Astrocyte of the spinal cord (primary cell): ENCODE measurements at places on chromosomes 11 and 22.
A peak's percentile ranks its signal among the peaks of the same experiment; 100 is the strongest.

- DNase-seq: no peak
Measured at GRCh38 chr22:48677621-48678020, 1150.1 kb downstream of the BRD1 start.

GRCh38 chr11:110410651-110411050, 19.1 kb upstream of the FDX1 start:
- DNase-seq: no peak

DNA sequence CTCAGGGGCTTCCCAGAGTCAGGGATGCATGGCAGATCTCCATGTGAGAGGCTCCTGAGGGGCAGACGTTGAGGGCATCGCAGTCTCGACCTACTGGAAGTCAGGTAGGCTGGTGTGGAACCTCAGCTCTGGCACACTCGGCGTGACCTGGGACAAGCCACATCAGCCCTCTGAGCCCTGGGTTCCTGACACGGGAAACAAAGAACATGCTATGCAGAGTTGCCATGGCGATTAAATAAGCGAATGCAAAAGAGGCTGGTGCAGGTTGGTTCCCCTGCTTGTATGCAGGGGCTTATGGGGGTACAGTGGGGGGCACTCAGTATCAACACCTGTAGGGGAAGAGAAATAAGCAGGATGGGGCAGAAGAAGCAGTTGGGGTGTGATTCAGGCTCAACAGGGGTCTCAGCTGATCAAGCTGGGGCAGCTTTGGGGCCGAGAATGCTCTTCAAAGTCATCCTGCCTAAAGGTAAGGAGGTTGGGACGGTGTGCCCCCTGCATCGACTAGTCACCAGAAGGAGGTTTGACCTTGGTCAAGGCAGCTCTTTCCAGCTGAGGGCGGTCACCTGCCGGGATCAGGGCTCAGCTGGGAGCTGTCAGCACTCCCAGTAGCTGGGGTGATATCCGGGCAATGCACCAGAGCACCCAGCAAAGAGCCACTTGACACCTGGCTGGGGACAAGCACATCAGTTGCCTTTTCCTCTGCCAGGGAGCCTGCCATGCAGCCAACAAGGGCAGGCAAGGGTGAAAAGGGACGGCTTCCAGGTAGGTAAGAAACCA, 442.7 kb downstream of the MIAT start:
- DNase-seq: no peak

- DNase-seq: no peak
Measured at GRCh38 chr11:112016765-112017376, 8.3 kb upstream of the DLAT start.

DNA sequence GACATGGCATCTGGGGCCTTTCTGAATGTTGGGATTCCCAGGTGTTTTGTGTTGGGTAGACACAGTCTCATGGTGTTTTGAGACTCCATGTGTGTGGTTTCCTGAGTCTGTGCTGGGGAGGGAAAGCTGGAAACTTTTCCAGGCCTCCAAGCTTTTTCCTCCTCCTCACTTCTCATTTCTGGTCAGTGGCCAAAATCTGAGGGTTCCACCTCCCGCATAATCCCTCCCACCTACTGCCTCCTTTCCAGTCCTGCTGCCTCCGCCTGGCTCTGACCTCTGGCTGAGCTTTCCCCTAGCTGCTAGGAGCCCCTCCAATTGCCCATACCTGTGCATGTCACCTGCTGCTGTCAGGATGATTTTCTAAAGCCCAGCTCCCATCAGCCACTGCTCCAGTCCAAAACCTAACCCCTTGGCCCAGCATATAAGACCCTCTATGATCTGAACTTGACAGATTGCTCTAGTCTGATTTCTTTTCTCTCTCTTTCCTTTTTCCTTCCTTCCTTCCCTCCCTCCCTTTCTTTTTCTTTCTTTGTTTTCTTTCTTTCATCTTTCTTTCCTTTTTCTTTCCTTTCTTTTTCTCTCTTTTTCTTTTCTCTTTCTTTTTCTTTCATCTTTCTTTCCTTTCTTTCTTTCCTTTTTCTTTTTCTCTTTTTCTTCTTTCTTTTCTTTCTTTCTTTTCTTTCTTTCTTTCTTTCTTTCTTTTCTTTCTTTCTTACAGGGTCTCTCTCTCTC, 51.4 kb upstream of the NECTIN1 start:
- no peak for DNase-seq

DNA sequence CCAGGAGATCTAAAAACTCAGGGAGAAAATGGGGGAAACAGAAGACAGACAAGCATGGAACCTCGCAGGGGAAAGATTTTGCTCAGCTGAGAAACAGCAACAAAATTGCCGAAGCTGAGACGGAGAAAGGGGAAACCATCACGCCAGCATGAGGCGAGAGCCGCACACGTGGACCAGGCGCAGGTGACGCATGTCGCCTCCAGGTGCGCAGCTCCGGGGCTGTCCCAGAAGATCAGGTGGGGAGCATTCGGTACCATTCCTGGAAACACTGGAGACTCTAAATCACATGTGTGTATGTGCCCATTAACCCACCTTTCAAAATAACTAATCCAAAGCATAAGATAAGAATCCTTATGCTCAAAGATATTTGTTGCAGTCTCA, 121.7 kb downstream of the BRD1 start:
- no peak for DNase-seq

- no peak for DNase-seq
Measured at GRCh38 chr11:35748644-35749043, 86.1 kb downstream of the TRIM44 start.

DNA sequence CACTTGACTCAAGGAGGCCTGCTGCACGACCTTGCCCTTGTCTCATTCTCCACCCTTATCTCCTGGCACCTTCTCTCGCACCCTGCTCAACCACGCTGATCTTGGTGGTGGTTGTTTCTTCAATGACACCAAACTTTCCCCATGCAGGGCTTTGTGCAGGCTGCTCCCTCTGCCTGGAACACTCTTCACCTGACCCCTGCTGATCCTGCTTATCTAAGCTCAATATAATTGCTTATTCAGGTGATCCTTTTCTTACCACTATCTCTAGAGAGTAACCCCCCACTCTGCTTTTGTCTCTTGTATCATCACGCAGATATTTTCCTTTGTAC, 604.4 kb downstream of the BUD13 start:
- no peak for DNase-seq

DNA sequence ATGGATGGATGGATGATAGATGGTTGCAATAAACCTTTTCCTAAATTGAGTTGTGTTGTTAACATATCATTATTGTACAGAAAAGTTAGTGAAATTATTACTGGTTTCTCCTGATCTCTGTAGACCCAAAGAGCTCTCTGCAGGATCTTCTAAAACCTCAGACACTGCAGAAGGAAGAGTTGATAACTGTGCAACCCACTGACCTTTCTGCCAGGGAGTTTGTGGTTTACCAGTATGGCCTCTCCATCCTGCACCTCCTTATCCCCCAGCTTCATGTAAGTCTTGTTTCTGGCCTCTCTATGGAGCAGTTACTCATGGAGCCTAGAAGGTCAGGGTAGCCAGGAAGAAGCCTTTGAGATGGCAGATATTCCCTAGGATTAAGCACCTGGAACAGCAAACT, 45.6 kb downstream of the BTG4 start:
- DNase-seq: no peak

GRCh38 chr11:41222236-41222635, 237.2 kb downstream of the LRRC4C start:
- no peak for DNase-seq

DNA sequence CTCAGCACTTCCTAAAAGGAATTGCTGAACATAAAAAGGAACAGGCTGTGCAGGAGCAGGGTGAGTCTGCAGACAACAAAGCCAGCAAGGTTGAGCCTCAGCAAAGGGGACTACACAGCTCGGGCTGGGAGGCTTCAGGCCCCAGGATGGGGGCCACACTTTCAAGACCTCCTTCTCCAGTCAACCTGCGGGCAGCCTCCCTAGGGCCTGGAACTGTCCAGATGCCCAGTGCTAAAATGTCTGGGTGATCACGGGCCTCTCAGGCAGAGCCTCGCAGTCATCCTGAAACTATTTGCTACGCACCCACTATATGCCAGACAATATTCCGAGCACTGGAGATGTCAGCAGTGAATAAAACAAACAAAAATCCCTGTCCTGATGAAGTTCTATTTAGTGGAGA, 3.9 kb upstream of the NEFH start:
- no peak for DNase-seq

- peak; percentile 96 for DNase-seq
Measured at GRCh38 chr11:34192481-34193401, 87.3 kb downstream of the NAT10 start.

DNA sequence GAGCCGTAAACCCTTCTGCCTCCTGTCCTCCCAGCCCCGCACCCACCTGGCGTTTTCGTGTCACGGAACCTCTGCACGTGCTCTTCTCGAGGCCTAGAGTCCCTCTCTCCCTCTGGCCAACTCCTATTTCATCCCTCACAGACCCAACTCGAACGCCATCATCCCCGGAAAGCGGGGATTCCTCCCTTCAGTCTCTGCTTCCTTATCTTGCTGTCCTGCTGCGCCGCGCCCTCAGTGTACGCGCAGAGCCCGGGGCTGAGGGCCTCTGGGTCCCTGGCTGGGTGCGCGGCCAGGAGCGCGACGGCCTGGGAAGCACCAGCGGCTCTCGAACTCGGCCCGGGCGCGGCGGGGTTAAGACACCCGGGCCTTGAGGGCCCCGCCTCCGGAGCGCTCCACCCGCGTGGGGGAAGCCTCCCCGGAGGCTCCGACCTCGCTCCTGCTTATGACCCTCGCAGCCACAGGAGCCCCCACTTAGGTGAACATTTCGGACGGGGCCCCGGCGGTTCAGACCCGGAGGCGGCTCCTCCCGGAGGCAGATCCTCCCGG, 398 bp upstream of the ATG16L2 start:
- no peak for DNase-seq

DNA sequence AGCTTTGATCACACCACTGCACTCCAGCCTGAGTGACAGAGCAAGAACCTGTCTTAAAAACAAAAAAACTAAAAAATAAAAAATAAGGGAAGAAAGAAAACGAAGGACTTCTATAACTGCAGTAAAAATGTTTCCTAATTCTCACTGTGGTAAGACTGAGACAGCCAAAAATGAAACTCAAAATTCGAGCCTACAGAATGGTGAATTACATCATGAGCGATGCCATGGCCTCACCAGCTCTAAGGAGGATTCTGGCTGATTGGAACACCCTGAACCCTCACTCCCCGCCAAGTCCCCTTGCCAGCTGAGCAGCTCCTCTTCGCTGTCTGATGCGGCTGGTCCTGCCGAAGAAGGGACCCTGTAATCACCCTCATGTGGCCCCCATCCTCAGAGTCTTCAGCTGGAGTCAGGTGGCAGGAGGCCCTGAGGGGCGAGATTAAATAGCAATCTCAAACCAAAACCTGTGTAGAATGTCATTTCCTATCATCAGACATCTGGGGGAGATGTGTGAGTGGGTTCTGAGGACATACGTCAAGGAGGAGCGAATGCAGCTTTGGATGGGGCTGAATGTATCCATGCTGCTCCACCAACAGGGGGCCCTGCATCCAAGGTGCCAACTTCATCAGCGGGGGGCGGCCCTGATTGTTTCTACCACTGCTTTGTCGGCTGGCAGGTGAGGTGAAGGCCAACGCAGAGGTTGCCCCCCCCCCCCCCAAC, 29.2 kb downstream of the PDGFB start:
- no peak for DNase-seq

- peak; percentile 2 for DNase-seq
Measured at GRCh38 chr11:116641561-116642045, 131.2 kb downstream of the BUD13 start.

DNA sequence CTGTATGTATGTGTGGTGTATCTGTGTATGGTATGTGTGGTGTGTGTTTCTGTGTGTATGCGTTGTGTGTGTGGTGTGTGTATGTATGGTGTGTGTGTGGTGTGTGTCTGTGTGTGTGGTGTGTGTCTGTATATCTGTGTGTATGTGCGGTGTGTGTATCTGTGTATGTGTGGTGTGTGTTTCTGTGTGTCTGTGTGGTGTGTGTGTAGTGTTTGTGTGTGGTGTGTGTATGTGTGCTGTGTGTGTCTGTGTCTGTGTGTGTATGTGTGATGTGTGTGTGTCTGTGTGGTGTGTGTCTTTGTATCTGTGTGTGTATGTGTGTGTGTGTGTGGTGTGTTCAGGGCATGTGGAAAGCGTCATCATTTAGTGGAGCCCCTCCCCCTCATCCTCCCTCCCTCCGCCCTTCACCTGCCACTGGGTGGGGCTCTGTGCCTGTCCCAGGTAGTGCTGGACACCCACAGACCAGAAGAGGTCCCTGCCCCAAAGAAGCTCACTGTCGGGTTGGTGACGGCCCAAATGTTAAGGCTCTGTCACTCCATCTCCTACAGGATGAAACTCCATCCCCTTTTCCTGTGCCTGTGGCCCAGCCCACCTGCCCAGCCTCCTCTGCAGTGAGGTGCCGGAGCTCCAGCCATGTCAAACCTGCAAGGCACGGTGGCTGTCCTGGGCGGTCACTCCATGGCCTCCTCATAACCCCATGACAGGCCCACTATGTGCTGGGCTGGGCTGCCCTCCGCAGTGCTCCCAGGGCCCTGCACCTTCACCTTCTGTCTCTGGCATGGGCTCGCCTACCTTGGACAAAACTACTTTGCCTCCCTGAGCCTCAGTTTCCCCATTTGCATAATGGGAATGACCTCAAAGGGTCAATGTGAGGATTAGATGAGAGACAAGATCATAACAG, 23.4 kb upstream of the SHISAL1 start:
- DNase-seq: no peak

DNA sequence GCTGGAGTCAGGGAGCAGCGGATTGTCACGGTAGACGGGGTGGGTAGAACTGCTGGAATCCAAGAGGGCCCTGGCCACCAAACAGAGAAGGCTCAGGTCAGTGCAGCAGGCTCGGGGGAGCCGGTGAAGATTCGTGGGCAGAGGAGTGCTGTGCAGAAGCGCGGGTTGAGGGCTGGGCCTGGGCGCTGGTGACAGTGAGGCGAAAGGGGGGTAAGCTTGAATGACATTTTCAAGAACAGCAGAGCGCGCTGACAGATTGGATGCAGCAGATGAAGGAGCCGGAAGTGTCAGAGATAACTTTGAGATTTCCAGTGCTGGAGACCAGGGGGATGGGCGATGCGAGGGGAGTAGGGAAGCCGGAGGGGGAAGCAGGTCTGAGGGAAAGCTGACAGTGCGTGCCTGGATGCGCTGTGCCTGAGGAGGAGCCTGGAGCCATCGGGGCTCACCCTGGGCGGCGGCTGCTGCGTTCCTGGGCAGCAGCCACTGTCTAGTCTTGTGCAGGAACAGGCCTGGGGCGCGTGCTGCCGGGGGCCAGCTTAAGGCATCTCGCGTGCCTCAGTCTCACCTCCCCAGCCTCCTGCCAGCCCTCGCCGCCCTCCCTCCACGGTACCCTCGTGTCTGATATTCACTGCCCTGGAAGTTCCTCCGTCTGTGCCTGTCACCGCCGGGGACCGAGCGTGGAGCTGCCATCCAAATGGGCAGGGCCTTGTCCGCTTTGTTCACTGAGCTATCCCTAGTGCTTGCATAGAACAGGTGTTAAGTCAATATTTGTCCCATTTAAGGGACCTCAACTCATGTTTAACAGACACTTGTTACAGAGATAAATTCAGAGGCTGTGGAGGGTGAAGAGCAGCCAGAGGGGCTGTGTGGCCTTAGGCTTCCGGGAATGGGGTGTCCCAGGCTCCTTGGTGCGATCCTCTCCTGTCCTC, 5.2 kb downstream of the GRIK4 start:
- no peak for DNase-seq
